ENCODE measurements at places on chromosomes 11 and 22.

DNA sequence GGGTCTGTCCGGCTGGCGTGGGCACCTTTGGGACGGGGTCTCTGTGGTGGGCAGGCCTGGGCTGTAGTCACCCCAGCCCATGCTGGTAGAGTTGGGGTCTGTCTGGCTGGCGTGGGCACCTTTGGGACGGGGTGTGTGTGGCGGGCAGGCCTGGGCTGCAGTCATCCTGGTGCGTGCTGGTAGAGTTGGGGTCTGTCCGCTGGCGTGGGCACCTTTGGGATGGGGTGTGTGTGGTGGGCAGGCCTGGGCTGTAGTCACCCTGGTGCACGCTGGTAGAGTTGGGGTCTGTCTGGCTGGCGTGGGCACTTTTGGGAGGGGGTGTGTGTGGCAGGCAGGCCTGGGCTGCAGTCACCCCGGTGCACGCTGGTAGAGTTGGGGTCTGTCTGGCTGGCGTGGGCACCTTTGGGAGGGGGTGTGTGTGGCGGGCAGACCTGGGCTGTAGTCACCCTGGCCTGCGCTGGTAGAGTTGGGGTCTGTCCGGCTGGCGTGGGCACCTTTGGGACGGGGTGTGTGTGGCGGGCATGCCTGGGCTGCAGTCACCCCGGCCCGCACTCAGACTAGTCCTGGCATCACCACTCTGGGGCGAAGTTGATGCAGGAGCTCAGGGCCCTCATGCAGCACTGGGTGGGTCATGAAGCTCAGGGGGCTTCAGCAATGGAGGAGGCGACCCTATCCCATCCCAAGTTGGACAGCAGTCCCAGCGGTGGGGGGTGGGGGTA is 19.3 kb downstream of the PRR33 start:
- no peak for DNase-seq

DNA sequence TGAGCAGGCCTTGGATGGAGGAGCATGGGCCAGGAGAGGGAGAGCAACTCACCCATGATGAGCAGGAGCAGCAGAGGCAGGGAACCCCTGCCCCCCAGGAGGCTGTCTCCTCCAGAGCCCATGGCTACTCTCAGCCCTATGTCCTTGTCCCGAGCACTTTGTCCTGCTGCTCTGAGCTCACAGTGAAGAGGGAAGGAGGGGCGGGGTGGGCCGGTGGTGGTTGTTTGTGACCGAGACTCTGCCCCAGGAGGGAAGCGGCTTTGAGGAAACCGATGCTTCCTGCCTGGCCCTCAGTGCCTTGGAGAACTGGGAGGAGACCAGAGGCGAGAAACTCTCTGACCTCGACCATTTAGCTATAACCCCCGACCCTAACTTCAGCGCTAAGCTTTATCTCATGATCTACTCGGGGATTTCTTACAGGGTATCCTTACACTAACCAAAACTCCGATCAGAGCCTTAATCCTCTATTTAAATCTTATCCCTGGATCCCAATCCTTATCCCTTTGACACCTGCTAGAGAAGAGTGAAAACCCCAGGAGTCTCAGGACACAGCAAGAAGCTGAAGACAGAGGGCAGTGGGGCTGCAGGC is at the start of gene ROBO4:
ROBO4 (minus strand) TSS at position 192 of the 589 bp plus-strand sequence; CDS start at position 122, 70 bp downstream.
- peak; percentile 61 for DNase-seq

- no peak for DNase-seq
Observed at GRCh38 chr11:128398517-128399250, 188.7 kb downstream of the ETS1 start.

DNA sequence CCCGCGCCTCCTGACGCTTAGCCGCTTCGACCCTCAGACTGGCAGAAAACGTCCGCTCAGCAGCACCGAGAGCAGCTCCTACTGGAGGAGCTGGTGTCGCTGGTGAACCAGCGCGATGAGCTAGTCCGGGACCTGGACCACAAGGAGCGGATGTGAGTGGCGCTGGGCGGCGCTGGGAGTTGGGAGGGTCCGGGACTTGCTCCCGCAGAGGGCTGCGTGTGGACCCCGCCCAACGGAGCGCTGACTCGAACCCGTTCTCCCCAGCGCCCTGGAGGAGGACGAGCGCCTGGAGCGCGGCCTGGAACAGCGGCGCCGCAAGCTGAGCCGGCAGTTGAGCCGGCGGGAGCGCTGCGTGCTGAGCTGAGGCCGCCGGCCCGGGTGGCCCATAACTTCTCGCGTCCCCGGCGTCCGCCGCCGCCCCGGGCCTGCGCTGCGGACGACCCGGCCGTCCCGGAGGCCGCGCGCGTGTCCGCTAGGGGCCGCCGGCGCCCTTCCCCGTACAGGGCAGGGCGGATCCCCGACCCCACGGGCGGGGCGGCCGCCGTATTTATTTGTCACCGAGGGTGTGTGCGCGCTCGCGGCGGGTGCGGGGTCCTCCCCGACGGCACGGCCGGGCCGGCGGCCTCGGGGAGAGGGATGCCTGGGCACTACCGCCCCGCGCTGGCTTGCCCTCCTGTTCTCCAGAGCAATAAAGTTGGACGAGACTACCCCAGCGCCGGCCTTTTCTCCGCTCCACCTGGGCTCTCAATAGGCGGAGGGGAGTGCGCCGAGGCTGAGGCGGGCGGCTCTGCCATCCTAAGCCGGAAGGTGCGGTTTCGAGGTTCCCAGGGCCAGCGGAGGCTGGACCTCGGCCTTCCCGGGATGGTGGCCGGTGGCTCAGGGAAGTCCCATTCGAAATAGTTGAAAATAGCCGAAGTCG is 3.4 kb downstream of the KCNK7 start:
- DNase-seq = peak; percentile 58

DNA sequence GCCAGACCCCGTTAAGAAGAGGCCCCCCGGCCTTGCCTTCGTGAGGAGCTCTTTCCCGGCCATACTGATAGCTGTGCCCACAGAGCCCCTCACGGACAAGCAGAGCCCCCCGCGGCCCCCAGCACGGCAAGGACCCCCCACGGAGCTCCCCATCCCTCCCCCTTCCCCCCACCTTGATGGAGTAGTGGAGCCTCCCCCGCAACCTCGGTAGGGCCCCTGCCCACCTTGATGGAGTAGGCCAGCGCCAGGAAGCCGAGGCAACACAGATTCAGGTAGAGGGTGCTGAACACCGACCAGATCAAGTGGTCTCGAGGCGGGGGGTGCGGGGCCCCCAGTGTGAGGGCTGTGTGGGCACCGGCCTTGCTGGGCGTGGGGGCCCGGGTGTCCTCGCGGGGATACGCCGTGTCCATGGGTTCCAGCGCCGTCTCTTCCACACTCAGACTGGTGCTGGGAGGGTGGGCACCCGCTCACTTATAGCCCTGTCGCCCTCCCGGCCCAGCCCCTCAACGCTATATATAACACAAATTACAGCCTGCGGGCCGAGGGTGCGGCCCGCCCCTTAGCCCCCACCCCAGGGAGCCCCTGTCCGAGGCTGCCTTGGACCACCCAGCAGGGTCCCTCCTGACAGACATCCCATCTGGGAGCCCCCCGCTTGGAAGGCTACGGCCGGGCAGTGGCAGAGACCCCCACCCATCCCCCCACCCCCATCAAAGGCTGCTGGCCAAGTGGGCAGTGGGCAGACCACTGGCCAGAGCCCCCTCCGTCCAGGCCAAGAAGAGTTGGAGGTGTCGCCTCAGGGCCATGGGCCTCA is at the start of gene IFITM5:
IFITM5 (minus strand) TSS at position 446 of the 811 bp plus-strand sequence; CDS start at position 410, 36 bp downstream.
- DNase-seq = no peak

GRCh38 chr11:74220376-74220775 is 49.3 kb downstream of the PPME1 start:
- no peak for DNase-seq

DNA sequence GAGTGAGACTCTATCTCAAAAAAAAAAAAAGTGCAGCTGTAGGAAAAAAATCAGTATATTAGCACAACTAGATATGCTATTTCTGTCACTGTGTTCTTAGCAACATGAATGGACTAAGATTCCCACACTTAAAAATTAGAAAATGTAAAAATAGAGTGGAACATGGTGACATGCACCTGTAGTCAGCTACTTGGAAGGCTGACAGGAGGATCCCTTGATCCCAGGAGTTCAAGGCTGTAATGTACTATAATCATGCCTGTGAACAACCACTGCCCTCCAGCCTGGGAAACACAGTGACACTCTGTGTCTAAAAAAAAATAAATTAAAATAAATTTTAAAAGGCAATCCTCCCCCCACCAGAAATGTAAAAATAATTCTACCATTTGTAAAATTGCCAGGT is 29.8 kb downstream of the PICALM start:
- no peak for DNase-seq

- DNase-seq = peak; percentile 91
Observed at GRCh38 chr22:29716814-29717545, 2.8 kb upstream of the CABP7 start.

DNA sequence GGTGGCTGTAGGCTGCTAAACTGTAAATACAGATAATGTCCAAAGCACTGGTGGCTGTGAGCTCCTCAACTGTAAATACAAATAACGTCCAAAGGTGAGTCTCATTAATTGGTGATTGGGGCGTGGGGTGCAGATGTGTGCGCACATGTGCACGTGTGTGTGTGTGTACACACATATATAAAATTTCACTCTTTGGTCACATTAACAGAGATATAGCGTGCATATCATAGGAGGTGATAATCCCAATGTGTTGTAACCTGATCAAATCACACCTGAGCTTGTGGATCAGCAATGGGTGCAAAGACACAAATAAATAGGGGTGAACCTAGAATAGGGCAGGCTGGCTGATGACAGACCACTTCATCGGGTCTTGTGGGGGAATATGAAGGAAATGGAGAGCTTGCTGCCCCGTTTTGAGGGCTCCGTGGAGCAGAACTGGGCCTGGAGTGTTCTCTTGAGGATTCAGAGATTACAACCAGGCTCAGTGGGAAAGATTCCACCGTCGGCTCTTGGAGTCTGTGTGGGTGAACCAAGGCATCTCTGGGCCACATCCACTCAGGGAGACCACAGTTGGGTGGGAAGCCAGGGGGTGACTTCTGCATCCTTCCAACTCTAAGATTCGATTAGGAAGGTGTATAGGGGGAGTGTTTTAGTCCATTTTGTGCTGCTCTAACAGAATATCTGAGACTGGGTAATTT is 24.9 kb upstream of the OSBPL5 start:
- DNase-seq = no peak

- peak; percentile 68 for DNase-seq
Observed at GRCh38 chr11:46382646-46383403, 1.4 kb downstream of the MDK start.

- no peak for DNase-seq
Observed at GRCh38 chr11:107561688-107562087, 3.8 kb downstream of the ALKBH8 start.

GRCh38 chr11:9760193-9760575 is 96.3 kb downstream of the SWAP70 start:
- DNase-seq = no peak

GRCh38 chr11:34501949-34502348 is 11.6 kb downstream of the ELF5 start:
- DNase-seq = no peak

GRCh38 chr22:21712751-21713427 is 22.7 kb downstream of the YPEL1 start:
- peak; percentile 61 for DNase-seq

GRCh38 chr11:134176284-134176683 is 47.5 kb downstream of the NCAPD3 start:
- DNase-seq = no peak

GRCh38 chr11:27279460-27279859 is 83.6 kb downstream of the CCDC34 start:
- DNase-seq = no peak

DNA sequence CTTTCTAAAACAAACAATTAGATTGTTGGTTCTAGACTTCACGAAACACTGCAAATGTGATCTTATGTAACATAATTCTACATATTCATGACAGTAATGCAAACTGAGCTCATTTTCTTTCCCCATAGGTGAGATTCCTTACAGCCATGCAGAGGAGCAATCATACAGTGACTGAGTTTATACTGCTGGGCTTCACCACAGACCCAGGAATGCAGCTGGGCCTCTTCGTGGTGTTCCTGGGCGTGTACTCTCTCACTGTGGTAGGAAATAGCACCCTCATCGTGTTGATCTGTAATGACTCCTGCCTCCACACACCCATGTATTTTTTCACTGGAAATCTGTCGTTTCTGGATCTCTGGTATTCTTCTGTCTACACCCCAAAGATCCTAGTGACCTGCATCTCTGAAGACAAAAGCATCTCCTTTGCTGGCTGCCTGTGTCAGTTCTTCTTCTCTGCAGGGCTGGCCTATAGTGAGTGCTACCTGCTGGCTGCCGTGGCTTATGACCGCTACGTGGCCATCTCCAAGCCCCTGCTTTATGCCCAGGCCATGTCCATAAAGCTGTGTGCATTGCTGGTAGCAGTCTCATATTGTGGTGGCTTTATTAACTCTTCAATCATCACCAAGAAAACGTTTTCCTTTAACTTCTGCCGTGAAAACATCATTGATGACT is 1.5 kb downstream of the OR9G1 start:
- DNase-seq = no peak

DNA sequence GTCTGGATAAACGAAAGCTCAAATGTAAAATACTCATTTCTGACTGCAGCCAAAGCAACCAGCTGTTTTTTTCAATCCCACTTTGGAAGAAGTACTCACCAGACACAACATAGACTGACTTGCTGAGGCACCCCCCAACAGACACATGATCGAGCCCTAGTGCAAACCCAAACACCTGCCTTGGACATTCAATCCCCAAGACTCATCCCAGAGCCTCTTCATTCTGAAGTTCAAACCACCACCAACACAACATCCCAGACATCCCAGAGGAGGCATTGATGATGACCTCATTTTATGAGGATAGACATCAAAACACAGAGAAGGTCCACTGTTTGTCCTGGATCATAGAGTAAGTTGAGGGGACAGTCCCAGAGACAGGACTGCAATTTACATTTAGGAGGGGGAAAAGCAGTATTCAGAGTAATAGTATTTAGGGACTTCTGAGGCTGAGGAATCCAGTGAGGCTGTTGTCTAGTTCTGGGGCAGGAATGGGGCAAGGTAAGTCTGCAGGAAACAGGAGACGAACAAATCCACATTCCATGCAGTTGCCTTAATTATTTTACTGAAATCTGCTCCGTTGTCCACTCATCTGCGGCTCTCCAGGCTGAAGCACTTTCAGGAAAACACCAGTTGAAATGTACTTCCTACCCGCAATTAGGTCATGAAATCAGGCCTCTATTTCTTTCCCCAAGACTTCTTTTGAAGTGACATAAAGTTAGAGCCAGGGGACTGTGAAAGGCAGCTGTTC is 54.8 kb downstream of the CLPB start:
- DNase-seq = no peak

GRCh38 chr11:45771193-45771565 is 33.8 kb upstream of the SLC35C1 start:
- DNase-seq = peak; percentile 86

- DNase-seq = no peak
Observed at GRCh38 chr22:44753189-44754042, 1.0 kb downstream of the ARHGAP8 start.

DNA sequence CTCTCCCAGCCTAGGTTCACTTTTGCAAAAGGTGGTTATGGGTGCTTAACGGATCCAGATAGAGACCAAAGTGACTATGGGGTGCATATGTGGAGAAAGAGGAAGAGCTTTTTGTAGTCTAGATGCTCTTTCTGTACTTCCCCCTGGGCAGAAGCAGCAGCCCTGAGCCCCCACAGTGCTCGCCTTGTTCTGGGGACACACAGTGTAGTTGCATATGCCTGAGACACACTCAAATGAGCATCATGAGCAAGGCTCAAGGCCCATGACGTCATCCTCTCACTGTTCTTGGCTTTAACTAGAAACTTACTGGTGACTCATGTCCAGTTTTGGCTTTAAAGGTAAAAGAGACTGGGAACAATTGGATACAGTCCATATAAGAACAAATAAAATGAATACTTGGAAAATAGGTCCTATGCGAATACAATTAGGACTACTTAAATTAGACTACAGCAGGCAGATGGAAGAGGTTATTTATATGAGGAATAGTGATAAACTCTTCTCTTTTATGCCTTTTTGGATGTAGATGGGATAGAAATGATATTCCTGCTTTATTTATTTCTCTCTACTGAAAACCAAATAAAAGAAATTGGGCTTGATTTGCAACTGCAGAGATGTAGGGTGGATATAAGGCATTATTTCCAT is 20.1 kb upstream of the PEX26 start:
- no peak for DNase-seq

All from endothelial cell (in vitro differentiated cells).